ENCODE measurements at places on chromosomes 7 and 10.

DNA sequence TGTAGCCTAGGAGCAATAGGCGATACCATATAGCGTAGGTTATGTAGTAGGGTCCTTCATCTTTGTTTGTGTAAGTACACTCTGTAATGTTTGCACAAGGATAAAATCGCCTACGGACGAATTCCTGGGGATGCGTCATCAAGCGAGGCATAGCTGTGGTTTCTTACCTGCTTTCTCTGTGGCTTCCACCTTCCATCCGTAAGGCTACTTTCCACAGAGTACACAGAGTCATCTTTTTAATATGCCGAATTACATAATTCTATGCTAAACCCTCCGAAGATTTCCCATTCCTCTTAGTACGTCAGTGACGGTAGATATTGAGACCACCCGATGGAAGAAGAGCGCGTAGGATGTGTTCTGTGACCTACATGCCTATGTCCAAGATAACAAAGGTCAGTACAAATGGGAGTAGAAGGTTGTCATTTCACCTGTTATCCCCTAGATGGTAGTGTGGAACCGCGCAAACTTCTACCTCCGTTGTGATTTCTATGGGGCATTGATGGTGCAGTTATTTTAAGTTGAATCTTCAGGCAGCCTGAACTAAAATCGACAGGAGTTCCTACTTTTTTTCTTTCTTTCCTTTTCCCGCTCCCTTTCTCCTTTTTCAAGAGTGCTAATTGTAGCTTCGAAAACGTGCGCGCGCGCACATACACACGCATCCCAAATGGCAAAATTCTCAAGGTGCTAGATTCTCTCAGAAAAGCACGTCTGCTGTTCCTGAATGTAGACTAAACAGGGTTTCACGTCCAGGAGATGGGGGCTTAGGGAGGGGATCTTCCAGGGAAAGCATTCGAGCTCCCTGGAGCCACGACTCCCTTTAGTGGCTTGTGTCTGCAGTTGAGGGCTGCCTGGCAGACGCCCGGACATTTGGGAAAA is 111.7 kb upstream of the MBL2 start:
- DNase-seq: peak; percentile 17

DNA sequence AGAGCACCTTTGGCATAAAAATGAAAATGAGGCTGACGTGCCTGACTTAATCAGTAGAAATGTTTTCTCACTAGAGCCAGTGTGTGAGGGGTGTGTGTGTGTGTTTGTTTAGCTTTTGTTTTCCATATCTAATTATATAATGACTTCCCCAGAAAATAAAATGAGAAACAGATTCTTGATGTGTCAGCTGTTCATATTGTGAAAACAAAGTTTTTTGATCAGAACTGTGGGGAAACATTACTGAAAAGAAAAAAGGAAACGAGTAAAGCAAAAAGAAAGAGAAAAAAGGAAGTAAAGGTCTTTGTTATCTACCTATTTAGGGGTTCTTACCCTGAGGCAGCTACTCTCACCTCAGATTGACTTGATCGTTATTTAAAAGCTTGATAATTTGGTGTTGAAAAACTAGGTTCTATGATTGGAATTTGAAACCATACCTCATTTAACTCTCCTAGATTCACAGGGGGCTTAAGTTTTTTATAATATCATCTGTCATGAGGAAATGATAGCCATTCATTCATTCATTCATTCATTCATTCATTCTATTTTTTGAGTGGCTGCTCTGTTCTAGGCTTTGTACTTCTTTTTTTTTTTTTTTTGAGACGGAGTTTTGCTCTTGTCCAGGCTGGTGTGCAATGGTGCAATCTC is 58.0 kb downstream of the CREM start:
- DNase-seq: no peak

GRCh38 chr7:127988751-127989150 is 42.5 kb downstream of the LRRC4 start:
- DNase-seq: no peak

DNA sequence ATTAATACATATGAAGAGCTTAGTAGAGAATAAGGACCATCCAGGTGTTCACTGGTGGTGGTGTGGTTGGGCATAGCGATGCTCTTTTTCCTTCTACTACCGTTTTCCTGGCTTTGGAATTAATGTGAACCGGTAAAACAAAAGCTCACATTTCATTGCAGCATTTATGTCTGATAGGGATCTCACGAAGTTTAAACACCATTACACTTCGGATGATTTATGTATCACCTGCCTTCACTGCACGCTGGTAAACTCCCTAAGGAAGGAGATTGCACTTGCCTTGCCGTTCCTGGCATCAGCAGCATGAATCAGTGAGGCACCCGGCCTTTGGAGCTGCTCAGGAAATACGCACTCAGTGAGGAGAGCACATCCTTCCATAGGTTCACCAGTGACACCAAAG is 47.5 kb downstream of the WIPF3 start:
- DNase-seq: no peak

DNA sequence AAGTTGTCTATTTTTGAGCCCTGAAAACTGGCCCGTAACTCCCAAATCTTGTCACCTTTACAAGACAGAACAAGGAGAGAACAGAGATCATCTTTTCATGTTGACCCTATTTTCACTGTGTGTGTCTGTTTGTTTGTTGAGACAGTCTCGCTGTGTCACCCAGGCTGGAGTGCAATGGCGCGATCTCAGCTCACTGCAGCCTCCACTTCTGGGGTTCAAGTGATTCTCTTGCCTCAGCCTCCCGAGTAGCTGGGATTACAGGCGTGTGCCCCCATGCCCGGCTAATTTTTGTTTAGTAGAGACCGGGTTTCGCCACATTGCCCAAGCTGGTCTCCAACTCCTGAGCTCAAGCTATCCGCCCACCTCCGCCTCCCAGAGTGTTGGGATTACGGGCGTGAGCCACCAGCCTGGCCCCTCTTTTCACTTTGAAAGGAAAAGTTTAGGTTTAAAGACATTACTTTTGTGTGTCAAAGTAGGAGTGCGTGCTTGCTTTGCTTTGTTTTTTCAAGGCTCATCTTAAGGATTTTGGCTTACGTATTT is 32.1 kb downstream of the FOXK1 start:
- DNase-seq: no peak

DNA sequence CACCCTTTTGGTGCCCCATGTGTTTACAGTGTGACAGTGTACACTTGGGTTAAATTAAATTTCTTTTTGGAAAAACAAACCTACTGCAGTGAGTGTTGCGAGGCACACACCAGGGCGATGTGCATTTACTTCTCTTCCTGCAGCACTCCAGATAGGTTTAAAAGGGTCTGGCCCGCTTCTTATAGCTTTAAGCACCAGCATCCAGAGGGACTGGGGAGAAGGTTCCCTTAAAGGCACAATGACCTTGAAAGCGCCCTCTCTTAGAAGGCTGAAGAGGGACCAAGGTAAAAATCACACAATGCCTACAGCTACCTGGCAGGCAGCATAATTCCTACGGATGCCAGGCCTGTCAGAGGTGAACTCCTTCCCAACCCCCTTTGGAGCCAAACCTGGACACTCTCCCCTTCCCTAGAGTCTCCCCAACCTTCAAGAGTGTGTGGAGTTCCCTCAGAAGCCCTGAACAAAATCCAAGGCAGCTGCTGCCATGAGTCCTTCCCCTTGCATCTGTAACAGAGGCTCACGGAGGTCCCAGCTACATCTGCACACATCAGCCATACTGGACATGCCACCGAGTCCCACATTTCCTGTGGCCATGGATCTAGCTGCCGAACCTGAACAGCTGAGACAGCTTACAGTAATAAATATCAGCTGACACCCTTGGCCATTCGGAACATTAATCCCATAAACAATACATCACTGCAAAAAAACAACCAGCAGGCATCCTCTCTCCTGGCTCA is 33.2 kb downstream of the TRIM8 start:
- no peak for DNase-seq

DNA sequence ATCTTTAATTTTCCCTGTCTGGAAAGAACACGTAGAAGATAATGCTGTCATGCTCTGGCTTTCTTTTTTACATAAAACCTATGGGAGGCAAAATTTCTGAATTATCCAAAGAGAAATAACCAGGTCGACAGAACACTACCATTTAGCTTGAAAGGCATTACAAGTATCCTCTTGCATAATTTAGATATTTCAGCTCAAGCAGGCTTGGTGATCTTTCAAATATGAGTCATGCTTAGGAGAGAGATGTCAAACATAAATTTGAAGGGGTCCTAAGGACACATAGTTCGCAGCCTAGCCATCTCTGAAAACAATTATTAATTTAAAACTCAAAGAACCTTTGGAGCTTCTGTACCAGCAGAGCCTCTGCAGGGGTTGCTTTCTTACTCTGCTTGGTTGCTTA is 100.9 kb downstream of the FAS start:
- no peak for DNase-seq

DNA sequence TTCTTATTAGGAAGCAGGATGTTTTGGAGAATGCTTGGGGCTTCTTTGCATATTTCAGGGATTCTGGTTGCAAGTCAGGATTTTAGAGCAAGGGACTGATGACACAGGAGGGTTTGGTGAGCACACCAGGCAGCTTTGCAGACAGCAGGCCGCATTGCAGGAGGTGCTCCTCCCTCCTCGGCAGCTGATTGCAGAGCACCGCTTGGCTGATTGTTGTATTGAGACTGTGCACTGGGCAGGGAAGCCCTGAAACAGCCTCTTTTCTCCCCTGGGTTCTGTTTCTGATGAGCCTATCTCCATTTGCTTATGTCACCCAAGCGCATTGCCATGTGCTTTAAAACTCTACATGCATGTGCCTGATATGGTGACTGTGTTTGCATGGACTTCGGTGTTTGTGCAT is 769.6 kb downstream of the GRID1 start:
- DNase-seq: no peak

DNA sequence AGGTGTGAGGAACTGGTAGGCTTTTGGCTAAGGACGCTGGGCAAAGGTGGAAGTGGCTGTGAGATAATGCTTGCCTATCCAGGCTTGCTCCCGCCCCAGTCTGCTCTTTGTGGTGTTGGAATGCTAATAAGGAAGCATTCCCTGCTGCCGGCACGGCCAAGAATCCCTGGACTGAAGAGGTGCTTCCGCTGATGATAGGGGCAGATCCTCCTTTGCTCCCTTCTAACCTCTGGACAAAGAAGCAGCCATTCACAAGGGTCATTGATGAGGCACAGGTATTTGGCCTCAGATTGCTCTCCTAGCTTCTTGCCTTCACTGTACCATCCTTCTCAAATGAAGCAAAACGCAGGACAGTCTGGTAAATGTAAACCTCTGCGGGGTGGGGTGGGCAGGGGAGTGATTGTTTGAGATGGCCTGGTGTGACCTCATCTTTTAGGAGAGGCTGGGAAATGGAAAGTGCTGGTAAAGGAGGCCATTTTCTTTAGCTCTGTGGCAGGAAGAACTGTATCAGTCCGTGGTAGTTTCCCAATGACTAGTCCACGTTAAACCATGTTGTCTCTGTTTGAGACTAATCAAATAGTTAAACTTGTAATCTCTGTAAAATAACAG is 1.7 kb downstream of the PGAM1 start:
- DNase-seq: no peak

GRCh38 chr10:74337330-74338016 is 186.5 kb downstream of the ADK start:
- no peak for DNase-seq

- no peak for DNase-seq
Observed at GRCh38 chr7:117665368-117665767, 185.5 kb downstream of the CFTR start.

GRCh38 chr10:118802126-118802793 is 47.5 kb upstream of the CACUL1 start:
- no peak for DNase-seq

DNA sequence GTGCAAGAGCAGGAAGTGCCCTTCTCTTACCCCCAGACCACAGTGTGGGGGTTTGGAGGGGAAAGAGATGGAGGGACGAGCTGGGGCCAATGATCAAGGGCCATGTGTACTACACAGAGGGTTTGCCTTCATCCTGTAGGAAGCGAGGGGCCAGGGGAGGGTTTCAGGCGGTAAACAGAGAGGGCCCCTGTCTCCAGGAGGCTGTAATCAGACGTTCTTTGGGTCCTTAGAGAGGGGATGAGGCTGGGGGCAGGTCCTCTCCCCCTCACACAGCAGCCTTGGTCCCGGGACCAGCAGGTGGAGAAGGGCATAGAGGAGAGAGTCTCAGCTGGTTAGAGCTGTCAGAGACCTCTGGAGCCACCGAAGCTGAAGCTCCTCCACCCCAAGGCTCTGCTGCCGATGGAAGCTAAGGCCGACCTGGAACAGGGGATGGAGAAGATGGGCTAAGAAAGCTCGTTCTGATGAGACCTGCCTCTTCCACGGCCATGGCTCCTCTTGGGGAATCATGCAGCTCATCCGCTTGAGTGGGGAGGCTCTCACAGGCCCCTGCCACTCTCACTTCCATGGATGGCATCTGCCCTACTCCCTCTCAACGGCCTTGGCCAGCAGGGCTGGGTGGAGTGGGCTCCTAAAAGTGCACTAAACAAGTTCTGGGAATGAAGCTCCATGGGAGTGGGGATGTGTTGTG is 3.5 kb downstream of the LOXL4 start:
- DNase-seq: no peak

DNA sequence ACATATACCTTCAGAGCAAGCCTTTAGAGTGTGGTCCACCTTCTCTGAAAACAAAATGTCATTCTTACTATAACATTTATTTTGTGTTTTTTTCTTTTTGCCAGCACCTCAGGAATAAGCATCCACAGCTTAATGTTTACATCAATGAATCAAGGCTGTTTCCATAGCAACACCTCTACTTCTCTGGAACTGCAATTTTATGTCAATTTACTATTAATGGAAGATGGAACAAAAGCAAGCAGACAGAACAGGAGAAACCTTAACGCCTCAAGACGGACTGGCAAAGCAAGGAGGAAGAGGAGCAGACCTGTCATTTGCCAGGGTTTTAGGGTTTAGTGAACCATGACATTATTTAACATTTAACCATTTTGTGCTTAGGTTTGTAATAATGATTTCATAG is 63.1 kb downstream of the PRR15 start:
- DNase-seq: no peak

DNA sequence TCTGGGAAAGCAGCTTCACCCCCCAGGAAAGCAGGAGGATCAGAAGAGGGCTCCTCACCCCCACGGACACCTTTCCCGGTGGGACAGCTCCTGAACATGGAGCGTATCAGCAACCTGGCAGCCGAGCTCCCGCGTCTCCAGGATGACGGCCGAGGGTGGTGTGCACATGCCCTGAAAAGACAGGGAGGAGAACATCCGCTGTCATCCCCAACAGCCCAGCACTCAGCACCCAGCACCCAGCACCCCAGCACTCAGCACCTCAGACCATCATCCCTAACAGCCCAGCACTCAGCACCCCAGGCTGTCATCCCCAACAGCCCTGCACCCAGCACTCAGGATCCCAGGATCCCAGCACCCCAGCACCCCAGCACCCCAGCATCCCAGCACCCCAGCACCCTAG is 3.9 kb upstream of the CFAP46 start:
- no peak for DNase-seq

DNA sequence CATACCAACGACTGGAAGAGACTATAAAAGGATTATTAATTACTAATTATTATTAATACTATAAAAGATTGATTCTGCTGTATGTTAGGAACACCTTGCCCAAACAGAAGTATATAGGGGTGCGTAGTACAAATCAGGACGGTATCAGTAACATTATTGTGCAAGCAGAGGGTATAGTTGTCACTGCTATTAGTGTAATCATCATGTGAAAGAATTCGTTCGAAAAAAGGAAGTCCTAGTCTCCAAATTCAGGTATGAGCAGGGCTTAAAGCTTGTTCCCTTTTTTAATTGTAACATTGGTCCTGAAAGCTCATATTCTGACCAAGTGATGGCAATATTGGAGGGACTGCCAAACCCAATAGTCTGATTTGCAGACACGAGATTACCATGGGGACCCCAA is 81.8 kb downstream of the THSD7A start:
- no peak for DNase-seq

- no peak for DNase-seq
Observed at GRCh38 chr7:36262309-36263094, 109.4 kb downstream of the EEPD1 start.

Measured in anterior cingulate cortex (tissue), 58 donors.